ENCODE measurements at places on chromosomes 16 and 17. TPM values are rescaled to one million over a fixed set of nuclear protein-coding genes. Genes with fewer than 3 reads are reported as not detected.
A peak's percentile ranks its signal among the peaks of the same experiment; 100 is the strongest.

GRCh38 chr17:66379996-66380395 lies 77.6 kb downstream of the PRKCA start:
- peaks cover 18% of the 10 kb centered on the region for H3K36me3 ChIP-seq
- no peak overlapping the region for H3K27ac ChIP-seq
- peaks cover 59% of the 10 kb centered on the region for H3K4me1 ChIP-seq
- H3K4me3 ChIP-seq: no peak overlapping the region

DNA sequence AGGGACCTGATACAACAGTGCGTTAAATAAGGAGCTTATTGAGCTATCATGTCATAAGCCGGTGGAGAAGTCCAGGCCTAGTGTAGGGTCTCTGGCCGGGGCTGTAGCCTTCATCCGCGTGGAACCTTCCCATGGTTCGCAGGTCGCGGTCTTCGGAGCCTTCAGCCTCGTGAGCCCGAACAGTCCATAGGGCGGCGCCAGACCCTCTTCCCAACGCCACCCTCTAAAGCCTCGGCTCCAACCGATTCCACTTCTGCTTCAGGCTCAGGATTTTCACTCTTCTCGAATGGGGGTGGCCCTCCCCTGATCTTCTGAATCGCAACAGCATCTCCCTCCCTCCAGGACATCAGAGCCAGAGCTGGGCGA lies 10.3 kb upstream of the BRCA1 start:
- H3K36me3 ChIP-seq: peaks cover 27% of the 10 kb centered on the region
- H3K4me1 ChIP-seq: peaks cover 5% of the 10 kb centered on the region
- DNase-seq: no peak
- H3K4me3 ChIP-seq: no peak overlapping the region
- no peaks in the 10 kb centered on the region for H3K27me3 ChIP-seq
- no peak overlapping the region for H3K27ac ChIP-seq

- no peaks in the 10 kb centered on the region for H3K27me3 ChIP-seq
- H3K4me1 ChIP-seq: no peaks in the 10 kb centered on the region
- no peak overlapping the region for H3K4me3 ChIP-seq
- H3K36me3 ChIP-seq: peaks cover 21% of the 10 kb centered on the region
Observed at GRCh38 chr17:21191698-21192097, 22.3 kb downstream of the TMEM11 start.

DNA sequence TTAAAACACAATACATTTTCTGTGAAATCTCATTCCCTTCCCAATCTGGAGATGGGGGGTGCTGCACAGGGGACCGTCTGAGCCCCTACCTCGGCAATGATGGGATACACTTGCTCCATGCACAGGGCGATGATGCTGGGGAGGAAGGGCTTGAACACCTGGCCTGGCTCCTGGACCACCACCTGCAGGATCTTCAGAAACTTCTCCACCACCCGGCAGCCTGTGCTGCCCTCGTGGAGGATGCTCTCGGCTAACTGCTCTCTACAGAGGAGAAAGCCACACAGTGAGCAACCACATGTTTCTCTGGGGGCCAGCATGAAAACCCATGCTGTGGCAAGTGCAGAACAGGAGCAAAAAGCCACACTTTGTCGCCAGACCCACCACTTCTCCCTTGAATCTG lies 42.4 kb upstream of the GSG1L start:
- peaks cover 6% of the 10 kb centered on the region for H3K4me1 ChIP-seq
- DNase-seq: no peak
- no peaks in the 10 kb centered on the region for H3K27me3 ChIP-seq
- peaks cover 77% of the 10 kb centered on the region for H3K36me3 ChIP-seq
- no peak overlapping the region for H3K4me3 ChIP-seq

DNA sequence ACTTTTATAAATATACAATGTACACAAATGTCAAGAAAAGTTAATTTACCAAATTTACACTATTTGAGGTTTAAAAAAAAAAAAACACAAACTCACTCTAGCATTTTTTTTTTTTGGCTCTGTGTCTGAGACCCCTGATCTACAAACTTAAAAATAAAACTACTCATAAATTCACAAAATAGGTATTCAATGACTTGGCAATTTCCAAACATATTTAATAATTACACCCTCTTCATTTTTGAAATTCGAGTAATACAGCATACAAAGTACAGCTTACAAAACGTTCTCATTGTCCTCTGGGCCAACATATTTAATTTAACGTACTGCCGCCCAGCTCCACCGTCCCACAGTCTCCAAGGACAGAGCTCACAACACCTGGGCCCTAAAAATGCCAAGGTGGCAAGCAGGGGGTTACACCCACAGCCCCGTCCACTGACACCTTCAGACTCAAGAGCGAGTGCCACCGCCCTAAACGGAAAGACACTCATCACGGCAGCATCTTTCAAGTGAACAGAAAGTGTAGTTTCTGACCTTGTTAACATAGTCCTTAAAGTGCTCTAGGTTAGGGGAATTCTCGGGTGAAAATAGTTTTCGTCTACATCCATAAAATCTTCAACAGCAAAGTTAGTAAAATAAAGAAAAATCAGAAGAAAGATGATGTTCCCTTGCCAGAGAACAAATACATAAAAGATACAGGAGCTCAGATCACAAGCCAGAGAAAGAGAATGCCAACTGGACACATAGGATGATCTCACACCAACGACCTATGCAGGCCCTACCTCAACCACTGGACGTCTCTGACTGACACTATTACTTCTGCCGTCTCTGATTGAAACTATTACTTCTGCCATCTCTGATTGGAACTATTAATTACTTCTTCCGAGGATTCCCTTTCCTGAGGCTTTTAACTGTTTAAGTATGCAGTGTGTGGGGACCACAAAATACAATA lies 4.2 kb downstream of the ADCY9 start:
- H3K27me3 ChIP-seq: peaks cover 2% of the 10 kb centered on the region
- DNase-seq: no peak
- no peak overlapping the region for H3K27ac ChIP-seq
- H3K4me3 ChIP-seq: peak overlapping the region; percentile 32
- H3K4me1 ChIP-seq: peaks cover 37% of the 10 kb centered on the region
- H3K36me3 ChIP-seq: peaks cover 5% of the 10 kb centered on the region

- no peak overlapping the region for H3K4me3 ChIP-seq
- H3K36me3 ChIP-seq: no peaks in the 10 kb centered on the region
- no peaks in the 10 kb centered on the region for H3K27me3 ChIP-seq
- no peak for DNase-seq
Observed at GRCh38 chr16:88992351-88993165, 15.6 kb upstream of the CBFA2T3 start.

DNA sequence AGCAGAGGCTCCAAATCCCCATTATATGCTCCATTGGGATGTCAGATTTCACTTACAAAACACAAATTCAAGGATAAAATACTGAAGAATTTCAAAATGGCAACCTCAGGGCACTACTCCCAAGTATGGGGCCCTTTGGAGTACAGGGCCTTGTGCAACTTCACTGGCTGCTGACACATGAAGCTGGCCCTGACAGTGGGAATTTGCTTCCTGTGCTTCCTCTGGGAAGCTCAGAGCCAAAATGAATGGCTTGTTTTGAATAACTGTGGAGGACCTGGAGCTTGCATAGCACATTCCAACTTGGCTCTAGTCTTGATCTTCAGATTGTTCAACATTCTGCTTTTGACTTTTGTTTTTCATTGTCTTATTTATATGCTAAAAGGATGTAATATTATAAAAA lies 52.3 kb upstream of the HNF1B start:
- no peaks in the 10 kb centered on the region for H3K4me1 ChIP-seq
- H3K36me3 ChIP-seq: no peaks in the 10 kb centered on the region
- DNase-seq: no peak
- H3K4me3 ChIP-seq: no peak overlapping the region

GRCh38 chr17:46719891-46720290 lies 98.6 kb downstream of the WNT3 start:
- H3K36me3 ChIP-seq: peaks cover 2% of the 10 kb centered on the region
- H3K27me3 ChIP-seq: no peaks in the 10 kb centered on the region
- DNase-seq: no peak
- H3K4me3 ChIP-seq: no peak overlapping the region

DNA sequence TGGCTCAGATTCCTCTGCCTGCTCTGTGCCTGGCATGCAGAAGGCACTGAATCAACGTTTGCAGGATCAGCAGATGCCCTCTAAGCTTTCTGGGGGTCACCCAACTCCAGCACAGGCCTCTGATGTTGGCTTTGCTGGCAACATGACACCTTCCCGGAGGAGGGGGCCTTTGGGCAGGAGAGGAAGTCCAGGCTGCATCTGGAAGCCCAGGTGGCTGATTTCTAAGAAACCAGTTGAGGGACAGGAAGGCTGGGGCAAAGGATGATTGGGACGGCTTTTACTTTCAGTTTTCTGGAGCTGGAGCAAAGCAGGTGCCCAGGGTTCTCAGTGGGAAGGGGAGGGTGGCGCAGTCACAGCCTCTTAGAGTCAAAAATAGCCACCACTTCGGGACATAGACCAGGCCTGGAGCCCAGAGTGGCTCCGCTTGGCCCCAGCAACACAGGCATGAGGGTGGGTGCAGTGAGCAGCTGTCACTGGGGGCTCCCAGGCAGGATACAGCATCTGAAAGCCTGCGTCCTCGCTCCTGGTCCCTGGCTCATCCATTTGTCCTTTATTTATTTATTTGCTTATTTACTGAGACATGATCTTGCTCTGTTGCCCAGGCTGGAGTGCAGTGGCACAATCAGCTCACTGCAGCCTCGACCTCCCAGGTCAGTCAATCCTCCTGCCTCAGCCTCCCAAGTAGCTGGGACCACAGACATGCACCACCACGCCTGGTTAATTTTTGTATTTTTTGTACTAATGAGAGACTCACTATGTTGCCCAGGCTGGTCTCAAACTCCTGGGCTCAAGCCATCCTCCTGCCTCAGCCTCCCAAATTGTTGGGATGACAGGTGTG lies 15.1 kb downstream of the SOCS1 start:
- no peaks in the 10 kb centered on the region for H3K36me3 ChIP-seq
- no peak overlapping the region for H3K4me3 ChIP-seq
- H3K27ac ChIP-seq: peak overlapping the region; percentile 60
- peaks cover 23% of the 10 kb centered on the region for H3K4me1 ChIP-seq
- H3K27me3 ChIP-seq: no peaks in the 10 kb centered on the region

DNA sequence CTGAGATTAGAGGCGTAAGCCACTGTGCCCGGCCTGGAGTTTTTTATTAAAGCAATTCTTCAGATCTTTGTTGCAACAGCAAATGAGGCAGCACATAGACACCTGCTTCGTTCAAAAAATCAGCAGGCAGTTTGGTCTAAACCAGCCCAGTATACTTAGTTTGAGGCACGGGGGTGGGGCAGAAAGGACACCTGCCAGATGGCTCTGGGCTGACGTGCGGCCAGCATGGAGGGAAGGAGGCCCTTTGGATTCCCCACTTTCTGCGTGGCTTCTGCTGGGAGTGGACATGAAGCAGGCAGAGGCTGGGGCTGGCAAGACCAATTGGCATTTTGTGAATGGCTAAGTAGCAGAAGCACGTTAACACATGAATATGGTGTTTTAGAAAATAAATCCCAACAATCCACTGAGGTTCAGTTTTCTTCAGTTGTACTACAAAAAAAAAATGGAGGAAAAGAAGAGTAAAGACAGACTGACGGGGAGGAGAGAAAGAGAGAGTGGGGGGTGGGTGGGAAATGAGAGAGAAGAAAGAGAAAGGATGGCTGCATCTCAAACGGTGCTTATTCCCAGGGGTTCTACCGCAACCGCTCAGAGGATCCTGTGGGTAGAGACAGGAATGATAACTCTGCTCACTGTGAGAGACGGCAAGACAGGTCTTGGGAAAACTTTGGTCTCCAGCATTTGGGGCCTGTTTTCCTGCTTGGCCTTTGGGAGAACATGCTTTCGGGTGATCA lies 16.3 kb downstream of the C16orf46 start:
- DNase-seq: no peak
- H3K27ac ChIP-seq: no peak overlapping the region
- H3K4me1 ChIP-seq: no peaks in the 10 kb centered on the region

DNA sequence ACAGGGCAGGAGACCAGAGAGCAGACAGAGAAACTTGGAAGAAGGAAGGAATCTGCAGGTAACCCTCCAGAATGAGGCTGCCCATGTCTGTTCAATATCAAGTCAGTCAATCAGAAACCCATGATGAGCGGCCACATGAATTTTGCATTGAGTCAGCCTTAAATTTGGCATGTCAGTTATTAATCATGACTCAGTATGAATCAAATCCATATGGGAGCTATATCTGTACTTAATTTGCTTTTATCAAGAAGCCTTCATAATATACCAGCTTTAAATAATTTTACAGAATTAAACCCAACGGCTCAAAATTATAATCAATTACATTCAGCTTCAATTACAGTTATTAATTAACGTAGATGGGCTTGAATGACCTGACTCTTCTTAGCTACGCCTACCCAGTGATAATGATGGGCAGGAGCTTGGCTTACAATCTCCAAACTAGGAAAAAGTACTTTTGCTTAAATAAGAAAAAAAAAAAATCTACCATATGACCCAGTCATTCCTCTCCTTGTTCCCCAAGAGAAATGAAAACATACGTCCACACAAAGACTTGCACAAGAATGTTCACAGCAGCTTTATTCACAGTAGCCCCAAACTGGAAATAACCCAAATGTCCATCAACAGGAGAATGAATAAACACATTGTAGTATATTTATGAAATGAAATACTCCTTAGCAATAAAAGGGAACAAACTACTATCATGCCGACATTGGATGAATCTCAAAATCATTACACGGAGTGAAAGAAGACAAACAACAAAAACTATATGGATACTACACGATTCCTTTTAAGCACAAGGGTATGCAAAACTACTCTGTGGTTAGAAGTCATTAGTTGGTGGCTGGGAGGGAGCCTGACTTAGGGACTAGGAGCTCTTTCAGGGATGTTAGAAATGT lies 48.6 kb downstream of the SLC39A11 start:
- no peak overlapping the region for H3K27ac ChIP-seq
- DNase-seq: no peak
- H3K4me3 ChIP-seq: no peak overlapping the region
- H3K4me1 ChIP-seq: peaks cover 2% of the 10 kb centered on the region

DNA sequence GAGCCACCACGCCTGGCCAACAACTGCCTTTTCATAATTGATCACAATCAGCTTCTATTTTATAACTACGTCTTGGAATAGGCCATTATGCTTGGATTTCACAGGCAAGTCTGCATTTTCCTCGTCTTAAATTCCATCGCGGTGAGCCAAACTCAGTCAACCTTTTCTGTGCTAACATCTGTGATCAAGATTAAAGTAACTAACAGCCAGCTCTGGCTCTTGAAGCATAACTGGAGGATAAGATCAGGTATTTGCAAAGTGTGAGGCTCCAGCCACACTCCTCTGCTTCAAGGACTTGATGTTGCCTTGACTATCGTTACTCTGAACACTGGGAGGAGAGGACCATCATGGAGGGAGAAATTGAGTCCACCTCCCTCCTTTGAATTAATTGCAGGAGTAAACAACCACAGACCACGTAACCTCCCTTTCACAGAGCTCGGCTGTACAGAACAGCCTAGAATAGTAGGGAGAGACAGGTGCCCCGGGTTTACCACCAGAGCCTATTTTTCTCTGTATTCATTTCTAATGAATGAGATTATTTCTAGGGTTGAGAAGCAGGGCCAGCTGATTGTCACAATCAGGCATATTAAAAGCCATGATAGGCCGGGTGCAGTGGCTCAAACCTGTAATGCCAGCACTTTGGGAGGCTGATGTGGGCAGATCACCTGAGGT lies 143.0 kb downstream of the XYLT1 start:
- no peak overlapping the region for H3K4me3 ChIP-seq
- H3K27ac ChIP-seq: no peak overlapping the region
- DNase-seq: no peak
- H3K4me1 ChIP-seq: peaks cover 2% of the 10 kb centered on the region

Gene KIF2B
- not detected for total RNA-seq

Gene GNGT2
- total RNA-seq: 27.7 TPM

Gene FBXO39
- 0.27 TPM for total RNA-seq

Gene COPRS
- 35.0 TPM for total RNA-seq
